Thoracic aorta (tissue), 2 donors: ENCODE measurements at places on chromosomes 11 and 22. TPM values are rescaled to one million over a fixed set of nuclear protein-coding genes. Genes with fewer than 3 reads are reported as not detected.

GRCh38 chr22:21965762-21966288, 13.2 kb upstream of the PPM1F start:
- no peaks in the 10 kb centered on the region for H3K4me1 ChIP-seq
- H3K36me3 ChIP-seq: peaks cover 52% of the 10 kb centered on the region
- no peak overlapping the region for H3K27ac ChIP-seq
- H3K27me3 ChIP-seq: no peaks in the 10 kb centered on the region

GRCh38 chr22:35568751-35569739, 28.4 kb downstream of the RASD2 start:
- H3K27ac ChIP-seq: no peak overlapping the region
- no peak for DNase-seq
- no peaks in the 10 kb centered on the region for H3K4me1 ChIP-seq
- H3K4me3 ChIP-seq: no peak overlapping the region

- H3K36me3 ChIP-seq: no peaks in the 10 kb centered on the region
- no peaks in the 10 kb centered on the region for H3K27me3 ChIP-seq
- peaks cover 38% of the 10 kb centered on the region for H3K4me1 ChIP-seq
- H3K27ac ChIP-seq: no peak overlapping the region
- no peak overlapping the region for H3K4me3 ChIP-seq
Measured at GRCh38 chr11:121523581-121524232, 70.9 kb upstream of the SORL1-AS1 start.

GRCh38 chr22:46883092-46883910, 120.9 kb downstream of the TBC1D22A start:
- H3K27me3 ChIP-seq: no peaks in the 10 kb centered on the region
- no peak for DNase-seq
- H3K27ac ChIP-seq: no peak overlapping the region

GRCh38 chr11:78234006-78234405, 45.3 kb downstream of the USP35 start:
- H3K27ac ChIP-seq: peak overlapping the region; percentile 35
- peaks cover 58% of the 10 kb centered on the region for H3K4me1 ChIP-seq
- no peak overlapping the region for H3K4me3 ChIP-seq
- H3K27me3 ChIP-seq: no peaks in the 10 kb centered on the region
- H3K36me3 ChIP-seq: no peaks in the 10 kb centered on the region

DNA sequence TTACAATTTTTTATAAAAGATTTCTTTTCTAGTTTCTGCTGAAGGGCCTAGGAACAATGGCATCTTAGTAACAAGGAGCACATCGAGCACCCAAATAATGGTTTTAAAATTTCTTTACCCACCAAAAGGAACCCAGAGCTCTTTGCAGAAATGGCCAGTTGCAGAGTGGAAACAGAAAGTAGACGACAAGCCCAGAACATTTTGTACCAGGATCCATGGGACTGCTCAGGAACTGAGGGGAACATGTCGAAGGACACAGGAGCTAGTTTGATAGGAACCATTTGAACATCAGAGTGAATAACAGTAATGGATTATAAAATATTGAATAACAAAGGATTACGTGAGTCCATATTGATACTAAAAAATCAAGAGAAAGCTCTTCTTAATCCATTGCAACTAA, 17.3 kb downstream of the PANX1 start:
- H3K4me3 ChIP-seq: no peak overlapping the region
- no peaks in the 10 kb centered on the region for H3K27me3 ChIP-seq
- H3K4me1 ChIP-seq: peaks cover 28% of the 10 kb centered on the region

- peaks cover 60% of the 10 kb centered on the region for H3K4me1 ChIP-seq
- no peaks in the 10 kb centered on the region for H3K36me3 ChIP-seq
- peak overlapping the region; percentile 97 for H3K27ac ChIP-seq
- no peak for DNase-seq
- H3K4me3 ChIP-seq: peak overlapping the region; percentile 96
- H3K27me3 ChIP-seq: no peaks in the 10 kb centered on the region
Measured at GRCh38 chr11:45847911-45848316, 639 bp downstream of the CRY2 start.

DNA sequence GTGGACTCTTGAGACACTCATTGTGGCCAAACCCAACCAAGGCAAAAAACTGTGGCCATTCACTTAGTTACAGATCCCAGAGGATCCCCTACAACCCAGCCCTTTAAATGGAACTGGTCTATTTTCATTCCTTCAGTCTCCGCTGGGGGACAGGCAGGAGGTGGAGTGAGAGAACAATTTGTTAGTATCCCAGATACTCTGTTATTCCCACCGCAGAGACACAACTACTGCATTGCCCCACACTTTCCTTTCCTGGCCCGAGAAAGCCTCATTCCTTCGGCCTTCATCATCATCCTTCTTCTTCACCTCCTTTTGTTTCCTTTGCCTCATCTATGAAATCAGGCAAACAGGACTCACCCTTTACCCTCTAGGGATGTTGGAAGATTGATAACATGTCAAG, 191.1 kb downstream of the NTM start:
- DNase-seq: no peak
- H3K4me3 ChIP-seq: no peak overlapping the region
- no peaks in the 10 kb centered on the region for H3K4me1 ChIP-seq
- H3K27me3 ChIP-seq: no peaks in the 10 kb centered on the region

DNA sequence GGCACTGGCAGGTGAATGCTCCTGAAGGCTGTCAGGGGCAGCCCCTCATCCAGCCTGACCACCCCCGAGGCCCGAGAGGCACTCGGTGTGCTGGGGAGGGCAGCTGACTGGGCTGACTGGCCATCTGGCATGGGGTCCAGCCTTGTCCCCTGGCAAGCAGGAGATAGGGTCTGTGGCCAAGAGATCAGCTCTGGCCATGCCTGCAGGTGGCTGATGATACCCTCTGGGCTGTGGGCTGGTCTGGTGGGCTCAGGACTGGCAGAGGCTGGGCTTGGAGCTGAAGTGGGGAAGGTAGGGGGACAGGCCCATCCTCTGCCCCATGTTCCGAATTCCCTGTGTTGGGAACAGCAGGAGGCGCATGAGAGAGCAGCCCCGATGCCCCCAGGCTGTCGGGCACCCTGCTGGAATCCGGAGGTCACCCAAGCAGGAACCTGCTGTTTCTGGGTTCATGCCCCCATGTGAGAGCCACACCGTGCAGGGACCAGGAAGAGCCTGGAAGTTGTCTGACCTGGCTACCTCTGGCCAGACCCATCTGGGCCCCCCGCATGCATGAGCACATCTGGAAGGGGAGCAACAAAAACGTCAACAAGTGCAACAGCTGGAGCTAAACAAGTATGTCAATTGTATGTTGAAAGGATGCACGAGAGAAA, 527.0 kb downstream of the TBC1D22A start:
- no peaks in the 10 kb centered on the region for H3K27me3 ChIP-seq
- H3K4me1 ChIP-seq: peaks cover 27% of the 10 kb centered on the region
- no peak overlapping the region for H3K27ac ChIP-seq
- no peaks in the 10 kb centered on the region for H3K36me3 ChIP-seq

- H3K27ac ChIP-seq: no peak overlapping the region
- no peaks in the 10 kb centered on the region for H3K27me3 ChIP-seq
- DNase-seq: no peak
- H3K36me3 ChIP-seq: no peaks in the 10 kb centered on the region
- H3K4me3 ChIP-seq: no peak overlapping the region
- no peaks in the 10 kb centered on the region for H3K4me1 ChIP-seq
Measured at GRCh38 chr22:43945632-43946383, 9.4 kb upstream of the SAMM50 start.

DNA sequence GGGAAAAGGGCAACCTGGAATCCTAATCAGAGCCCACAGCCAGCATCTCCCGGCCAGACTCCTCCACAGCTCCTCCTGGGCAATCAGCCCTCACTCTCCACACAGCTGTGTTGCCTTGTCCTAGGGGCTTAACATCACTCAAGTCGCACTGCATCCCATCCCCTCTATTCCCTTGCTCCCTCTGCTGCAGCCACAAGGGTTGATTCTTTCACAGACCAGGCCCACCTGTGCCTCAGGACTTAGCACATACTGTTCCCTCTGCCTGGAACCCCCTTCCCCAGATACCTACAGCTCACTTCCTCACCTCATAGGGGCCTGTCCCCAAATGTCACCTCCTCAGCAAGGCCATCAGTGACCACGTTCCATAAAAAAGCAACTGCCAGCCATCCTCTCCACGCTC, 18.4 kb downstream of the SPATA19 start:
- H3K27me3 ChIP-seq: no peaks in the 10 kb centered on the region
- no peaks in the 10 kb centered on the region for H3K36me3 ChIP-seq
- no peaks in the 10 kb centered on the region for H3K4me1 ChIP-seq
- H3K27ac ChIP-seq: no peak overlapping the region
- no peak for DNase-seq

DNA sequence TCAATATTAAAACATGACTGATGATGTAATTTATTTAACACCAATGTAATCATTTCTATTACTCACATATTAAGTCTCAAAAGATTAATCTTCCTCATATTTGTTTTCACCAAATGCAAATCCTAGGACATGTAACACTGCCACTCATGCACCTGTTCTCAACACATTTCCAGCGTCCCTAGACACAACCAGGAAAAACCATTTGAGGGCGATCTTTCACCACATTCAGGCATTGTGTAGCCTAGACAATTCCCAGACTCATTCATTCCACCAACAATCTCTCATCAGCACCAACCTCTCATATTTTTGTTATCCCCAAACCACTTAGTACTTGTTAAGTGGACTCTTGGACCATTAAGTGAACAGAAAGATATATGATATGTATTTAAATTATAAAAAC, 66.1 kb downstream of the SLC36A4 start:
- no peak overlapping the region for H3K4me3 ChIP-seq
- H3K27ac ChIP-seq: no peak overlapping the region
- no peaks in the 10 kb centered on the region for H3K4me1 ChIP-seq
- no peaks in the 10 kb centered on the region for H3K27me3 ChIP-seq
- H3K36me3 ChIP-seq: no peaks in the 10 kb centered on the region

DNA sequence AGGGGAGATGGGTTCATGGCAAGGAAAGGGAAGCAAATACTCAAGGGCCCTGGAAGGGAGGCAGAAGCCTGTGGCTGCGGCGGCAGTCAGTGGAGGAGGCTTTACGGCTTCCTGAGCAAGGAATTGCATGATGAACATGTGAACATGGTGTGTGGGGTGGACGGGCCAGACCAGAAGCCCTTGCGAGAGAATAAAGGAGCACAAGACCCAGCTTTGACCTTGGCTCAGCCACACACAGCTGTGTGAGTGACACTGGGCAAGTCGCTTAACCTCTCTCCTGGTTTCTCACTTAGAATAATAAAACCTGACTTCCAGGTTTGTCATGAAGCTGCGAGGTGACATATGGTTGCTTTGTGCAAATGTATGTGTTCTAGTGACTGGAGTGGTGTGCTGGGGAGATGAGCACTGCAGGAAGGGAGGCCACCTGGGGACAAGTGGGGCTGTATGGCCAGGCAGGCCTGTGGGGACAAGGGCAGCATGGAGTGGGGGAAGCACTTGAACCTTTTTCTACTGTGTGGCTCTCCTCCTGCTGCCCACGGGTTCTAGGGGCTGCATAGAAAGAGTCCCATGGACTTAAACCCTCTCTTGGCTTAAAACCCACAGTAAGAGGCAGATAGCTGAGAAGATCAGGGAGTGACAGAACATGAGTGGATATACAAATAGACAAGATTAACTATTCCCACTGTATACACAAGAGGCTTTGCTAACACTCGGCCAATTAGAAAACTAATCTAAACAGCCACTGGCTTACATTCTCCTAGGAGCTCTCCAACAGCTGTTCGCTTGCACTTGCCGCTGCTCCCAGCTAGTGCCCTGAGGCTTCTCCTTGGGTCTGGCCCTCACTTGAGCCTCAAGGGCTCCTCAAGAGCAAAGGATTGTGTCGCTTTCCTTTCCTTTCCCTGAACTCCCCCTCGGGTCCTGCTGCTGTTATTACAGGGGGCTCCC, 67.3 kb upstream of the CDON start:
- no peak for DNase-seq
- no peak overlapping the region for H3K4me3 ChIP-seq
- no peaks in the 10 kb centered on the region for H3K27me3 ChIP-seq
- H3K27ac ChIP-seq: no peak overlapping the region
- H3K36me3 ChIP-seq: no peaks in the 10 kb centered on the region

DNA sequence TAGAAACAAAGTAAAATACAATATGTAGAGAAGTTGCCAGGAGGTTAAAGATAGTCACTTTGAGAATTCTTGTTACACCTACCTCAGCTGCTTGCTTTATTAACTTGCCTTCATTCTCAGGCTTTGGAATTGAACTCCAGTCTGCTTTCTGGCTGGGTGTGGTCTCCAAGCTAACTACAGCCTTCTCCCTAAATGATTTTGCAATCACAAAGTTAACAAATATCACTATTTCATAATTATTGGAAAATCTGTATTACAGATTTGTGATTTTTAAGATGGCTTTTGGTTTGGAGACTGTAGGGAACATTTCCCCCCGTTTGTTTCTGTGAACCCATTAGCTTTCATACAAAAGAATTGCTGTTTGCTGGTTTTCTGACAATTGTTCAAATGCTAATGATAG, 2.2 kb downstream of the PLAAT5 start:
- H3K36me3 ChIP-seq: no peaks in the 10 kb centered on the region
- no peak for DNase-seq
- H3K4me1 ChIP-seq: peaks cover 13% of the 10 kb centered on the region
- no peak overlapping the region for H3K4me3 ChIP-seq
- H3K27ac ChIP-seq: no peak overlapping the region

GRCh38 chr11:128375961-128376360, 211.4 kb downstream of the ETS1 start:
- H3K27ac ChIP-seq: no peak overlapping the region
- no peak for DNase-seq
- no peaks in the 10 kb centered on the region for H3K27me3 ChIP-seq
- no peak overlapping the region for H3K4me3 ChIP-seq

GRCh38 chr11:12075291-12075690, 35.1 kb upstream of the MICAL2 start:
- no peak for DNase-seq
- peak overlapping the region; percentile 92 for H3K27ac ChIP-seq
- no peaks in the 10 kb centered on the region for H3K36me3 ChIP-seq
- no peaks in the 10 kb centered on the region for H3K27me3 ChIP-seq
- H3K4me1 ChIP-seq: peaks cover 13% of the 10 kb centered on the region

DNA sequence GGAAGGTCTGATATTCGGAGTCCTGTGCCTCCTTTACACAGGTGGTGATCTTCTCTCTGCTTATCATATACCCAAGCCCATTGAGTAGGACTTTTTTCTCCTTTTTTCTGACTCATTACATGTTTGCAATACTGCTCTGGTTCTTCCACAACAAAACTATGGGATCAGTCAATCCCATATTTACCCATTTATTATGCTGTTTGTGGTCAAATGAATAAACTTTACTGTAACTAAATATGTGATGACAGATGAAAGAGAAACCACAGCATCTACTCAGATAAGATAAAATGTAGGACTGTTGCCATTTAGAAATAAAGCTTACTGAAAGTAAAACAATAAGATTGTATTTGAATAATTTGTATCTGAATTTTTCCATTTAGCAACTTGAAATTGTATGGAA, 958.7 kb upstream of the FAT3 start:
- no peak overlapping the region for H3K4me3 ChIP-seq
- DNase-seq: no peak
- H3K36me3 ChIP-seq: no peaks in the 10 kb centered on the region
- H3K27ac ChIP-seq: no peak overlapping the region
- H3K27me3 ChIP-seq: no peaks in the 10 kb centered on the region
- no peaks in the 10 kb centered on the region for H3K4me1 ChIP-seq

OR2AG1 gene
- not detected for total RNA-seq

BIK gene
- total RNA-seq: not detected

IL17REL gene
- not detected for total RNA-seq

MYBPC3 gene
- not detected for total RNA-seq

SNAP29 gene
- 18.2 TPM for total RNA-seq

KCNJ1 gene
- 1.1 TPM for total RNA-seq

SLC17A6 gene
- total RNA-seq: not detected

GALNT18 gene
- 28.2 TPM for total RNA-seq

MAP6 gene
- 15.6 TPM for total RNA-seq

GGTLC2 gene
- total RNA-seq: not detected

CCDC73 gene
- not detected for total RNA-seq

CCDC116 gene
- not detected for total RNA-seq

SYCE3 gene
- total RNA-seq: not detected
